LoVo (cell line): ENCODE measurements at places on chromosomes 7 and 10.

- DNase-seq, result no peak
Observed at GRCh38 chr7:71782051-71782450, 630.1 kb downstream of the CALN1 start.

- DNase-seq, result peak; percentile 51
Observed at GRCh38 chr7:36473454-36474282, 84.0 kb downstream of the ANLN start.

GRCh38 chr7:8249121-8249520, 12.8 kb downstream of the ICA1 start:
- no peak for DNase-seq

- no peak for DNase-seq
Observed at GRCh38 chr10:77509391-77509790, 128.2 kb downstream of the KCNMA1 start.

DNA sequence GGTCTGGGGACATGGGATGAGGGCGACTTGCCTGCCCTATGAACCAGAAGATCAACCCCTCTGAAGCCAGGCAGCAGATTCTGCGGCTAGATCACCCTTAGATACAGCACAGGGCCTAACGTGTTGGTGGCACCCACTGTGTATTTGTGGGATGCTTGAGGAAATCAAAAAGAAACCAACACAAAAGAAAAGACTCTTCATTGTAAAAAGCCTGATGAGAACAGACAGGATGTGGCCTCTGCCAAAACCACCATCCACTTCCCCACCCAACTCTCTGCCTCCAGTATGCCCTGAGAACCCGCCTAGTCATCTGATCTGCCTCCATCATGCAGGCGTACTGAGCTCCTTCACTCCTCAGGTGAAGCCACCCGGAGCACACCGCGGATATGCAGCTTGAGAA, 97.2 kb upstream of the INSYN2A start:
- no peak for DNase-seq

DNA sequence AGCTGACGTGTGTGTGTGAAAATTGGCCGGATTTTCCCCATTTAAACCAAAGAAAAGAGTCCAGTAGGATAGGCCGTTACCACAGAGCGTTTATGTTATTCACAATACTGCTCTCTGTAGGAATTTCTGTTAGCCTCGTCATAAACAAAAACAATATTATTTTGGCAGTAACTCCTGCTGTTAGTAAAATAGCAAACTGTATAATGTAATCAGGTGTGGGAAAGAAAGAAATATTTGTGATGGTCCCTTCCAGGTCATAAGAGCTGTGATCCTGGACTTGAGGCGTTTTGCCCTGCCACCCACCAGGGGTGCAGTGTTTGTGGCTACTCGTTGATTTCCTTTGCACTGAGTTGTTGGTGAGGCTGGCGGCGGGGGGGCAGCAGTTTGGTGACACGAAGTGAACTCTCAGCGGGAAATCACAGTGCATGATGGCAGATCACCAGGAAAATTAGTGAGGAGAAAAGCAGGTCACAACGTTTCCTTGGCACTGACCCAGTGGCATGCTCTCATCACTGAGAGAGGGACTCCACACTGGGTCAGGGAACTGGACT, 2.8 kb downstream of the EEPD1 start:
- no peak for DNase-seq

- no peak for DNase-seq
Observed at GRCh38 chr7:55134359-55134725, 115.5 kb downstream of the EGFR start.

DNA sequence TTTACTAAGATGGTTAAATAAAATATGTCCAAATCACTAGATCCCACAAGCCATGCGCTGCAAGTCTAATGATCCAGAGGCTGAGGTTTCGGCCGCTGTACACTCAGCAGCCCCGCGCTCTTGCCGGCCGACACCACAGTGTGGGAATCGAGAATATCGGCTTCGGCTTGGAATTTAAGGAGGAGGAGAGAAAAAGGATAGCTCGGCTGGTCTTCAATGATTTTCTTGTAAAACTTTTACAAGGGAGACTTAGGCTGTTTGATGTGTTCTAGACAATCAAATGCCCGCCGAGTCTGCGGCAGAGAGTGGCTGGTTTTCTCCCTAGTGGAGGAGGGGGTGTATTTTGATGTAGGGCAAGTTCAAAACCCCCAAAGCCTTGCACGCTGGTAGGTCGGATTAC, 118.2 kb upstream of the TCF7L2 start:
- no peak for DNase-seq

DNA sequence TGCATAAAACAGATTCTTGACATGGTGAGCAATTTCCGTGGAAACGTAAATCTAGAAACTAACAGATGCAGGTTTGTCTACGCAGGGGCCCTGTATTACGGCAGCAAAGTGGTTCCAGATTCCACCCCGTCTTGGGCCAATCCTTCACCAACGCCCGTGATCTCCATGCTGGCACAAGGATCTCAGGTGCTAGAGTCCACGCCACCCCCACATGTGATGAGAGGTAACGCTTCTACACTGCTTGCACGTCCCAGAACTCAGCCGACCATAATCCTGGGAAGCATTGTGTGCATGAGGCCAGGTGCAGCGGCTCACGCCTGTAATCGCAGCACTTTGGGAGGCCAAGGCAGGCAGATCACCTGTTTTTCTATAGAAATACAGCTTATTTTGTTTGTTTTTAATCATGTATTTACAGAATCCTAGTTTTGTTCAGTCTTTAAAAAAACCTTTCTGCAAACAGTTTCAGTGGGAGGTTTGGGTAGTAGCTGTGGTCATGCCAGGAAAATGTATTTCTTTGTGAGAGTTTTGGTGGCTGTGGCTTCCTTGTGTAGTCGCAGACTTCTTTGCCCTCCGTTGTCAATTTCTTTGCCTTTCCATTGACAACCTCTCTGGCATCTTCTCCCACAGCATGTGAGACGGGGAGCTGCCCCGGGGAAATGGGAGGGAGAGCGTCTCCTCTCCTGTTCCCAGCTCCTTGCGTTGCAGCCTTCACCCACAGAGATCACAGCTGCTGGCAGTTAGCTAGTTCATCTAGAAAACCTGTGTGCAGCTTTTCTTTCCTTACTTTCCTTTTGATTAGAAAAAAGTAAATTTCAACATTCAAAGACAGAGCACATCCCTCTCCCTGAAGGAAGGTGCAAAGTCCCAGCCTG, 35.7 kb downstream of the ITIH2 start:
- no peak for DNase-seq

GRCh38 chr10:3980660-3981059, 195.7 kb upstream of the KLF6 start:
- no peak for DNase-seq
